ENCODE measurements at places on chromosomes 5 and 9.

DNA sequence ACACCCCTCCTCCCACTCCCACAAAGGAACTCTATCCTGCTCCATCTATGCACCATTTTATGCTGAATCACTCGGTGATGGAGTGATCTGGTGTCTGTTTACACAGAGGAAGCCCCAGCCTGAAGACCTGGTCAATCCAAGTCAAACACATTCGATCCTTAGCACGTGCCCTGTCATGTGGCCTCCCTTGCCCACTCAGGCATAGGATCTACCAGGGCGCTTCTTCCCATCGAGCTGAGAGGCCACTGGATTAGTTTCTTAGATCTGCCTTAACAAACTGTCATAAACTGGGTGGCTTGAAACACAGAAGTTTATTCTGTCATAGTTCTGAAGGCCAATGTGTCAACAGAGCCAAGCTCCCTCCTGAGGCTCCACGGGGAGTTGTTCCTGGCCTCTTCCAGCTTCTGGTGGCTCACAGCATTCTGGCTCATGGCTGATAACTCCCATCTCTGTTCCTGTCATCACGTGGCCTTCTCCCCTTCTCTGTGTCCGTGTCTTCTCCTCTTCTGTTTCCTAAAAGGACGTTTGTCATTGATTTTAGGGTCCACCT lies 34.2 kb downstream of the FOXI1 start:
- no peak for DNase-seq

- peak; percentile 45 for DNase-seq
Observed at GRCh38 chr9:36218011-36218410, 27.3 kb downstream of the CLTA start.

GRCh38 chr9:77588271-77588937 lies 59.7 kb downstream of the GNA14 start:
- DNase-seq = no peak

DNA sequence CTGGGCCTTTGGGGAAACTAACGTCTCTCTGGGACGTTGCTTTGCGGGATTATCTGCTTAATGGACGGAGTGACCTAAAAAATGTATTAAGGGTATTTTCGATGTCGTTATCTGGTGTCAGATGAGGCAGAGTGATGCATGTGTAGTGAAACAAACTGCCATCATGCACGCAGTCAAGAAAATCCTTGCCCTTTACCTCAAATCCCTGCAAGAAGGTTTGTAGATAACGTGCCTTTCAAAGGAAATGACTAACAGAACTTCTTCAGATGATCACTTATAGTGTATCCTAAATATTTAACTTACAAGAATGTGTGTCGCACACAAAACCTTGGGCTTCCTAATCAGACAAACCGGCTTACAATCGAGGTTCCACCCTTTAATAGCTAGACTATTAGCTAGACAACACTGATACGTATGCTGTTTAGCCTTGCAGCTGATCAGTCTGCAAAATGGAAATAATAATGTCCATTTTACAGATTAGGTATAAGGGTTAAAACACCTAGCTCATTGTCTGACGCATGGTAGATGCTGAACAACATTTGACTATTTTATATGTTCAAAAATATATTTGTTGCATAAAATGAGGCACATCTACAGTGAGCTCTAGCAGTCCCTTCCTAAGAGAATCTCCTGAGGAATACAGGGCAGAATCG lies 541 bp upstream of the TBCA start:
- DNase-seq = no peak

- DNase-seq = no peak
Observed at GRCh38 chr5:36040651-36041536, 25.8 kb downstream of the UGT3A2 start.

- DNase-seq = no peak
Observed at GRCh38 chr9:14180960-14181537, 132.9 kb downstream of the NFIB start.

- no peak for DNase-seq
Observed at GRCh38 chr9:96156171-96156974, 145.6 kb downstream of the HSD17B3 start.

DNA sequence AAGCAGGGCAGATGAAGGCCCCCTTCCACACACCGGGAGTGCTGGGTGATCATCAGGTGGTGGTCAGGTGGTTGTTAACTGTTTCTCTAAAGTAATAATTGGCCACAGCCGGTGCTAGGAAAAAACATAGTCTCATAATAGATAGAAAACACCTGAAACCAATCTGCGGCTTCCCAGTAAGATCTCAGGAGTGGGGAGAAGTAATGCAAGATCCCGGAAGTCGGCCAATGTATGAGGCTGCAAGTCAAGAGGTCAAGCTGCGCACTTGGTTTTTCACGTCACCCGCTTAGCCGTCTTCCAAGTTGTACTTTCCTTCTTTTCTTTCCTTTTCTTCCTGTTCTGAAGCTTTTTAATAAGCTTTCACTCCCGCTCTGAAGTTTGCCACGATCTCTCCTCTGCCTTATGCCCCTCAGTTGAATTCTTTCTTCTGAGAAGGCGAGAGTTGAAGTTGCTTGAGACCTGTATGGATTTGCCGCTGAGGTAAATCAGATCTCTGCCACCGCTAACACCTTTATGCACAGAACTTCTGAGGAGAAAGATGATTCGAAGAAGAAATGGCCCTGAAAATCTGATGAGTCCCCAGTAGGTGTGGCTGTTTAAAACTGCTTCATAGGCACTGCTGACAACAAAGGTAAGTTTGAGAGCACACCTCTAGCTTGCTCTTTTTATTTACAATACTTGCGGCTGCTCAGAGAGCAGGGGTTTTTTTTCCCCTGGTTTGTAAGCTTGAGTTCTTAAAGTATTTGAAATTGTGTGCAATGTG lies 406.6 kb downstream of the FAM170A start:
- DNase-seq = no peak

GRCh38 chr5:2220741-2221140 lies 338.0 kb upstream of the IRX4 start:
- DNase-seq = no peak

DNA sequence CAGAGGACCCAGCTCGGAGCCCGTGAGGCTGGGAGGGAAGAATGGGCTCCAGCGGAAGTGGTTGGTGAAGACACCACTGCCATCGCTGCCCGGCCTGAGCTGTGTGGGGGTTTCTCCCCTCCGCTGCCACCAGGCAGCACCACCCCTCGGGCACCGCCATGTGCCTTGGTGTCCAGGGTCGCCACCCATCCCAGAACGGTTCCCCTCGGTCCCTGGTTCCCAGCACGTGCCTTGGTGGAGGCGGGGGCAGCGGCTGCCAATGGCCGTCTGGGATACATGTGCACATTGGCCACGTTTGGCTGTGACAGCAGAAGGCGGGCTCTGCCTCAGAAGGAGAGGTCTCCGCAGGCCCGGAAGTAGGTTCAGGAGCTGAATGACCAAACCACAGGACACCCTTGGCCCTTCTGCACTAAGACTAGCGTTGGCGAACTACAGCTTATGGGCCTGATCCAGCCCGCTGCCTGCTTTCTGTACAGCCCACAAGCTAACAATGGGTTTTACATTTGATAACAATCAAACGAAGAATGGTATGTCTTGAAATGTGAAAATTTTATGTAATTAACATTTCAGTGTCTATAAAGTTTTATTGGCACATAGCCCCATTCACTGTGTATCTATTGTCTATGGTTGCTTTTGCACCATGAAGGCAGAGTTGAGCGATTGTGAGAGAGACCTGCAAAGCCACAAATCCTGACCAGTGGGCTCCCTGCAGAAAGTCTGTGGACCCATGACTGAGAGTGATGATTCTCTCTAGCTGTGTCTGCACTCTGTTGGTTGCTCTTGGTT lies 91.7 kb upstream of the RAPGEF1 start:
- DNase-seq = no peak

- DNase-seq = no peak
Observed at GRCh38 chr9:110115826-110116542, 92.0 kb downstream of the C9orf152 start.

- no peak for DNase-seq
Observed at GRCh38 chr5:150333400-150333799, 24.1 kb upstream of the TCOF1 start.

- DNase-seq = no peak
Observed at GRCh38 chr5:132027027-132027426, 15.6 kb upstream of the ACSL6 start.

GRCh38 chr5:168803541-168803940 lies 224.4 kb upstream of the PANK3 start:
- DNase-seq = no peak

DNA sequence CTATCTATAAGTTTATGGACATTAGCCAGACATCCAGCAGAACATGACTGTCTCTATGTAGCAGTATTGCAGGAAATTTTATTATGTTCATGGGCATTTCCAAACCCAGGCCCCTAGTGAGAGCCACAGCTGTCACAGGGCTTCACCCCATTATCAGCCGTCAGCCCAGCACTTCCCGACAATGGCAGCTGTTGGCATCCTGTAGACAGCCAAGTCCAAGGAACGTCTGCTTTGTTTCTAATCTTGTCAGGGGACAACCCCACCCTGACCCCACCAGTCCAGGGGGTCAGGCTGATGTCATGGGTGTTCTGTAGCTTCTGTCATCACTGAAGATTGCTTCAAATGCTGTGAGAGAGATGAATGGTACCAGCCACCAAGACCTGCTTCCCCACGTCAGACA lies 565.3 kb upstream of the BRINP1 start:
- DNase-seq = no peak

- no peak for DNase-seq
Observed at GRCh38 chr9:92931606-92932005, 15.7 kb upstream of the FGD3 start.

DNA sequence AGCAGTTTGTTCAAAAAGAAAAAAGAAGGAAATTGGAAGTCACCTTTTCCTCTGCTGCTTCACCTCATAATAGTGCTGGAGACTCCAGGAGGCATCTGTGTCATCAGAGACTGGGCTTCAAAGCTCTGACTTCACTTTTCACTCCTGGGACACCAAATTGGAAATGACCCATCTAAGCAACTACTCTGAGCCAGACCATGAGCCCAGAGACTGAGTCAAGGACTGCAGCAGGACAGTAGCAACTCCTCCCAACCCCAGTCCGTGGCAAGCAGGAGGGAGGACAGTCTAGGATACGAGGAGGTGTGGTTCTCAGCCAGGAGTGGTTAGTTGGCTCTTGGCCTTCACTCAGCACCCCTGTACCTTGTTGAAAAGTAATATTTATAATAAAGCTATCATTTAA lies 131.5 kb downstream of the INSYN2B start:
- DNase-seq = no peak

- no peak for DNase-seq
Observed at GRCh38 chr5:133461796-133462516, 150.4 kb downstream of the FSTL4 start.

- no peak for DNase-seq
Observed at GRCh38 chr5:80296121-80296520, 23.7 kb upstream of the SPZ1 start.

DNA sequence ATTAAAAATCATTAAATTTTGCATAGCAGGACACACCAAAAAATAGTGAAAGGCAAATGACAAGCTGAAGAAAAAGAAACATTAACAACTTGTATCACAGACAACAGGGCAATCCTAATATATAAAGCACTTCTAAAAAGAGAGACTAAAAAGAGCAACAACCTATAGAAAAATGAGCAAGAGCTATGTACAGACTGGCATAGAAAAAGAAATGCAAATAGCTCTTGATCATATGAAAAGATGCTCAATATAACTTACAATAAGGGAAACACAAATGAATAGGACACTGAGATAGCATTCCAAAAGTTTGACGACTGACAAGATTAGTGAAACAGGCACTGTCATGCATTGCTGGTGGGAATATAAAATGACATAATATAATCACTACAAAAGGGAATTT lies 235.9 kb downstream of the SEC61B start:
- no peak for DNase-seq

DNA sequence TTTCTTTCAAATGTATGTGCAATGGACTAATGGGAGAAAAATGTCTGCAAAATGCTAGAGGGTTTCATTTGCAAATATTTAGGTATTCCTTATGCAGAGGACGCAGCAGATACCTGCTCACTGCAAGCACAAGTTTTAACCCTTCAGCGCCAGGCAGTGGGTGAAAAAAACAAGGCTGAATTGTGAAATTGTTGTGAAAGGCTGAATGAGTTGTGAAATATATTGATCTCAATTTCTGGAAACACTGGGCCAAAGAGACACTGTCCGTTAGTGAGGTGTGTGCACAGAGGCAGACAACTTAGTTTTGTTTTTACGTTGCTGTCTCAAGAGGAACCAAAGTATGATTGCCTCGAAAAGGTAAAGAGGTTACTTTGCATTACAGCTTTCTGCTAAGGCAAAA lies 18.8 kb downstream of the FUBP3 start:
- DNase-seq = no peak

DNA sequence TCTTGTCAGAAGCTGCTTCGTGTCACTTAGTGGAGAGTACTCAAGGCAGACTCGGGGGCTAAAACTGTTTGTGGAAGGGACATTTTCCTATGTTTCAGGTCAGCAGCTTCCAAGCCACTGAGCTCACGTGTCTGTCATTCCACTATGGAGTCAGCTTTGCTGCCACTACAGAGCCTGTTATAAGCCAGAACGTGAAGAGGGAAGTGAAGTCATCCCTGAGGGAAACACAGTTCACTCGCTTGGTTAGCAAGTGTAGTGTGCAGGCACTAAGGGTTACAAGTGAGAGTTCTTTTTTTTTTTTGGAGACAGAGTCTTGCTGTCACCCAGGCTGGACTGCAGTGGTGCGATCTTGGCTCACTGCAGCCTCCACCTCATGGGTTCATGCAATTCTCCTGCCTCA lies 24.5 kb upstream of the LTC4S start:
- DNase-seq = no peak

- no peak for DNase-seq
Observed at GRCh38 chr5:72434781-72435437, 72.3 kb downstream of the ZNF366 start.

DNA sequence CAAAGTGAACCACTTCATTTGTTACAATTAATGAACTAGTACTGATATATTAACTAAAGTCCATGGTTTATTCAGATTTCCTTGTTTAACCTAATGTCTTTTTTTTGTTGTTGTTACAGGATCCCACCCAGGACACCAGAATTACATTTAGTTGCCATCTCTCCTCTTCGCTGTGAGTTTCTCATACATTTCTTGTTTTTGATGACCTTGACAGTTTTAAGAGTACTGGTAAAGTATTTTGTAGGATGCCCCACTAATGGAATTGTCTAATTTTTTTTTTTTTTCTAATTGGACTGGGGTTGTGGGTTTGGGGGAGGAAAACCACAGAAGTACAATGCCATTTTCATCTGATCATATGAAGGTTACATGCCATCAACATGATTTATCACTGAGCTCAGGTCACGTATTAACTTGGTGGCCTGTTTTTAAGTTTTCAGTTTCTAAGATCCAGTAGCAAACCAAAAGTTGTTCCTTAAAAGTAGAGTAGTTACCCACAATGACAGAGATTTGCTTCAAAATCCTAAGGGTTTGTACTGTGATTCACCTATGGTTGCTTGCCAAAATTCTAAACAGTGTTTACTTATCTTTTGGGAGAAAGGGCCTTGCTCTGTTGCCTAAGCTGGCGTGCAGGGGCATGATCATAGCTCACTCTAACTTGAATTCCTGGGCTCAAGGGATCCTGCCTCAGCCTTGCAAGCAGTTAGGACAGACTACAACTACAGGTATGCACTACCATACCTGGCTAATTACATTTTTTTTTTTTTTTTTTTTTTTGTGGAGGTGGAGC lies 4.5 kb upstream of the OTULIN start:
- DNase-seq = no peak
